ENCODE measurements at places on chromosomes 16 and 17.

- no peak for DNase-seq
Observed at GRCh38 chr16:28069971-28070794, 6.7 kb upstream of the GSG1L start.

DNA sequence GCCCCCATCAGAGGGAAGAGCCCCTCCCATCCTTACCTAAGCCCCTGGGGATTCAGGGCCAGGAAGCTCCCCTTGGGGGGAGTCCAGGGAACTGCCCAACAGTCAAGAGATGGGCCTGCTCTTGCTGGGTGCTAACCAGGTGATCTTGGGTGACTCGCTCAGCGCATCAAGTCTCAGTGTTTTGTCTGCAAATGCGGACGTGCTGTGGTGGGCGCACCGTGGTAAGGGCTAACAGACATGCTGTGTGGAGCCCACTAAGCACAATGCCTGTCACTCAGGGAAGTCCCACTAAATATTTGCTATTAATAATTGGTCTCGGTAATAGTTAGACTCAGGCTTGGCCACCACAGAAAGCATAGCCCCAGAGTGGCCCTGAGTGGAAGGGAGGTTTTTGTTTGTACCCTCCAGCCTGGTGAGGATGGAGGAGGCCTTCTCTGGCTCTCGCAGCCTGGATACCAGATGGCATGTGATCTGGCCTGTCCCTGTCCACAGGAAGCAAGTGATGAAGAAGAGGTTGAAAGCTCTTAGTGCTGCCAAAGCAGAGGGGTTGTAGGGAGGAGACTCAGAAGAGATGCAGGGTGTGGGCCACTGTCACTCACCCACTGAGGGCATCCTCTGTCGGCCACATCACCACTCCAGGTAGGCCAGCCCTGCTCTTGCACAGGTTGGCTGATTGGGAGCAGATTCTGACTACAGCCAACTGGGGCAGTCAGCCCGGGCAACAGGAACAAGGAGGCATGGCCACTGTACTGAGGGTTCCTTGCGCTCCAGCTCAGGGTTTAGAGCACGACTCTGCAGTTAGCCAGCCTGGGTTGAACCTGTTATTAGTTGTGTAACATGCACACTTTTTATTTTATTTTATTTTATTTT is 69.8 kb upstream of the KSR1 start:
- no peak for DNase-seq

DNA sequence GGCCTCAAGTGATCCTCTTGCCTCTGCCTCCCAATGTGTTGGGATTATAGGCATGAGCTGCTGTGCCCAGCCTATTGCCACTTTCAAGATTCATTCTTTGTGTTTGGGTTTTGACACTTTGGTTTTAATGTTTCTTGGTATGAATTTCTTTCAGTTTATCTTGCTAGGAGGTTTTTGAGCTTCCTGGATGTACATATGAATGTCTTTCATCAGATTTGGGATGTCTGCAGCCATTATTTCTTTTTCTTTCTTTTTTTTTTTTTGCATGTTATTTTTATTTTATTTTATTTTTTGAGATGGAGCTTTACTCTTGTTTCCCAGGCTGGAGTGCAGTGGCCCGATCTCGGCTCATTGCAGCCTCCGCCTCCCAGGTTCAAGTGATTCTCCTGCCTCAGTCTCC is 18.5 kb downstream of the MRPL45 start:
- DNase-seq = no peak

DNA sequence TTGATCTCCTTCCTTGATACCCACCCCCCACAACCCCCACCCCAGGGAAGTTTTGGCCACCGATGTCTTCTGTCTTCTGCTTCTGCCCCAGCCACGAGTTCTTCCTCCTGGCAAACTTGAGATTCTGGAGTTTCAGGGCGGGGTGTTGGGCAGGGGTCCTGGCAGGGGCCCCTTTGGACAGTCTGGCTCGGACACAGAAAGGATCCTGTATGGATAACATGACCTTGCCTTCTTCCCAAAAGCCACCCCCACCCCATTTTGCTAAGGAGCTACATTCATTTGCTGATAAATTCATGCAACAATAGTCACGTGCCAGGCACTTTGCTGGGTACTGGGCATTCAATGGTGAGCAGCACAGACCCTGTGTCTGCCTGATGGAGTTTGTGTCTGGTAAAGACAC is 5.9 kb upstream of the COL1A1 start:
- DNase-seq = no peak

DNA sequence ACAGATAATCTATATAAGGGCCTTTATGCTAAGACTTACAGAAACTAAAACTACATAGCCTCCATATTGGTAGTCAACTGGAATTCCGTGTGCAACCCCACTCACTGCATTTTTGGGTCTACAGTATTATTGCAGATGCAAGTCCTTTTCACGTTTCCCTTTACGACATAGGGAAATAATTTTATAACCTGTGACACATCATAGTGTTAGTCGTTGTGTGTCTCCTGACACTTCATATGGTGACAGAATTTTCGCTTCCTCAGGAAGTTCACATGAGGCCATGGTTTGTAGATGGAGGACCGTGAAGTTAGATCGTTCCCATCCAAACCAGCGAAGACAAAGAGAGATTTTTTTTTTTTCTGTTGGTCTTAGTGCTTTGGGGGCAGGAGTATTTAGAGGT is 15.7 kb upstream of the MRC2 start:
- no peak for DNase-seq

- no peak for DNase-seq
Observed at GRCh38 chr16:82363026-82363816, 193.2 kb upstream of the MPHOSPH6 start.

GRCh38 chr16:4159726-4160125 is 43.5 kb upstream of the ADCY9 start:
- DNase-seq = no peak

DNA sequence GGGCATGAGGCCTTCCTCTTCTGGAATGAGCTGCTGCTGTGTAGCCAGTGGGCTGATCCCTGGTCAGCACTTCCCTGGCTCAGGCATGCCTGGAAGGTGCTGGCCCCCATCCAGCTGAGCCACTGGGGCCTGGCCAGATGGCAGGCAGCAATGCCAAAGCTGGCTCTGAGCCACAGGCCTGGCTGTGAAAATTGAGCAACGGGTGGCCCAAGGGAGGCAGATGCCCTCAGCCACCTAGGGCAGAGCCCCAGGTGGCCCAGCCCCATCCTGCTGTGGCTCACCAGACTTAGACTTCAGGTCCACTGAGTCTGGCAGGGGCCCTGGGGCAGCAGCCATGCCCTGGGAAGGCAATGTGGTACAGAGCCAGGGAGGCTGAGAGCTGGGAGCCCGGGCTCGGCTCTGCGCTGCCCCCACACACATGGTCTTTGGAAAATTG is 8.5 kb upstream of the CRHR1 start:
- no peak for DNase-seq

DNA sequence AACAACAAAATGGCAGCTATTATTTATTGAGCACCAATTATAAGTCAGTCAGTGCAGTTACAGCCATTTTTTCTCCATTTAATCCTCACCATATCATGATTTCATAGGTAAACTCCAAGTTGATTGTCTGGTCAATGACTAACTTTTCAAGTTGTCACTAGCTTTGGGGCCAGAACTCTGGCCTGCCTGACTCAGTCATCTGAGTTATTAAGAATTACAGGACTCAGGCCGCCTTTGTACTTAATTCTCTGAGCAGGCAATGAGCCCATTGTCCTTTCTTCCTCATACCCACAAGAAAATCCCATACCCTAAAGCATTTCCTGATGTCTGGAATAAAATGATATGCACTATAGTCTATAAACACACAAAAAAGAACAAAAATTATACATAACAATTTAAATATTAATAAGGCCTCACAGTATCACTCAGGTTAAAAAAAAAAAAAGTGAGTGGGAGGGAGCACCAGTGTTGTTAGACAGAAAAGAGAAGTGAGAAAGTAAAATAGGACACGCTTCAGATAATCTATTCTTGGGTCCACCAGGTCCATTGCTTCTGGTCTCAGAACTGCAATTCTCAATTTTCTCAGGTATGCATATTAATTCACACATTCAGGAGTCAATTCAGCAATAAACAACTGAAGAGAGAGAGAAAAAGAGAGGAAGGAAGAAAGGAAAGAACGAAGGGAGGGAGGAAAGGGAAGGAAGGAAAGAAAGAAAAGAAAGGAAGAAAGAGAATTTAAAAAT is 70.2 kb downstream of the SPAG9 start:
- DNase-seq = no peak

DNA sequence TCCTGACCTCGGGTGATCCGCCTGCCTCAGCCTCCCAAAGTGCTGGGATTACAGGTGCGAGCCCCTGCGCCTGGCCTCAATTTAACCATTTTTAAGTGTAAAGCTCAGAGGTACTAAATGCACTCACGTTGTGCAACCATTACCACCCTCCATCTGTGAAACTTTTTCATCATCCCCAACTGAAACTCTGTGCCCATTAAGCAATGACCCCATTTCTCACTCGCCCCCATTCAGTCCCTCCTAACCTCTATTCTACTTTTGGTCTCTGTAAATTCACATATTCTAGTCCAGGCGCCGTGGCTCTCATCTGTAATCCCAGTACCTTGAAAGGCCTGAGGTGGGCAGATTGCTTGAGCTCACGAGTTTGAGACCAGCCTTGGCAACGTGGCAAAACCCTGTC is 8.3 kb upstream of the SPNS3 start:
- DNase-seq = no peak

DNA sequence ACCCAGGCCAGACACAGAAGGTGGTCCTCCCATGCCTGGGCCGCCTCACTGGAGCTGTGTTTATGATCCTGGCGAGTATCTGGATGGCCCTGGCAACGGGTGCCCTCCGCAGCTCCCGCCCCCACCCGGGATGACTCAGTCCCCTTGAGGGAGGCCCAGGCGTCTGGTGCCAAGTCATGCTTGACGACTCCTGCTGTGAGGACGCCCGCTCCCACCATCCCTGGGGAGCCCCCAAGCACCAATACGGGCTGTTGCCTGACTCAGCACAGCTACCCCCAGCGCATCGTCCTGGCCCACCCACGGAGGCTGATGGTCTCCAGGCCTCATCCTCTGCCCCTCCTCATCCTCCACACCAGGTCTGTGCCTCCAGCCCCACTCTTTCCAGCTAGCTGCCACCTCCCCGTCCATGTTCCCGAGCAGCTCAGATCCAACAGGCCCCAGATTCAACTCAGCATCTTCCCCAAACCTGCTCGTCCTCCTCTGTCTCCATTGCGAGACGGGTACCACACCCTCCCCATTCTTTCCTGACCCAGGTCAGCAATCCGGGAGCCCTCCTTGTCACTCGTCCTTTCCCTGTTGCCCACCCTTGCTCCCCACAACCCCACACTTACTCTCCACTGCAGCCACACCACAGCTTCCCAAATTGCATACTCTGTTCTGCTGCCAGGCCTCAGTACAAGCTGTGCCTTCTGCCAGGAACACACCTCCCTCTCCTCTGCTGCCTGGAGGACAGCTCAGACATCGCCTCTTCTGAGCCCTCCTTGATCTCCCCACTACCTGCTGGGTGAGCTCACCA is 2.6 kb downstream of the CAMKK1 start:
- peak; percentile 94 for DNase-seq

DNA sequence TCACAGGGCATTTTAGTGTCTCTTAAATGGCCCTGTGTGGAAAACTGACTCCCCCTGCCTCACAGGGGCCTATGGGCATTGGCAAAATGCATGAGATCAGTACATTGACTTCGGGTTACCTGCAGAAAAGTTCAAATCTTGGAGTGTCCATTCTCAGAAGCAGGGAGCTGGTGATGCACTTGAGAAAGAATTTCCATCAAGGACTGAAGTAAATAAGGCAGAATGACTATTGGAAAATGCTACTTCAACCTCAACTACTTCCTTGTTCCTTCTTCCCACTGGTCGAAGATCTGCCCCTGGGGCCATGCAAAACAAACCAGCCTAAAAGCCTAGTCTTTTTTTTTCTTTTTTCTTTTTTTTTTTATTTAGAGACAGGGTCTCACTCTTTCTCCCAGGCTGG is 13.8 kb upstream of the GSDMA start:
- DNase-seq = no peak

GRCh38 chr17:77957235-77957856 is 1.2 kb upstream of the TNRC6C start:
- DNase-seq = no peak

- DNase-seq = no peak
Observed at GRCh38 chr16:2770057-2770951, 6.8 kb downstream of the ELOB start.

DNA sequence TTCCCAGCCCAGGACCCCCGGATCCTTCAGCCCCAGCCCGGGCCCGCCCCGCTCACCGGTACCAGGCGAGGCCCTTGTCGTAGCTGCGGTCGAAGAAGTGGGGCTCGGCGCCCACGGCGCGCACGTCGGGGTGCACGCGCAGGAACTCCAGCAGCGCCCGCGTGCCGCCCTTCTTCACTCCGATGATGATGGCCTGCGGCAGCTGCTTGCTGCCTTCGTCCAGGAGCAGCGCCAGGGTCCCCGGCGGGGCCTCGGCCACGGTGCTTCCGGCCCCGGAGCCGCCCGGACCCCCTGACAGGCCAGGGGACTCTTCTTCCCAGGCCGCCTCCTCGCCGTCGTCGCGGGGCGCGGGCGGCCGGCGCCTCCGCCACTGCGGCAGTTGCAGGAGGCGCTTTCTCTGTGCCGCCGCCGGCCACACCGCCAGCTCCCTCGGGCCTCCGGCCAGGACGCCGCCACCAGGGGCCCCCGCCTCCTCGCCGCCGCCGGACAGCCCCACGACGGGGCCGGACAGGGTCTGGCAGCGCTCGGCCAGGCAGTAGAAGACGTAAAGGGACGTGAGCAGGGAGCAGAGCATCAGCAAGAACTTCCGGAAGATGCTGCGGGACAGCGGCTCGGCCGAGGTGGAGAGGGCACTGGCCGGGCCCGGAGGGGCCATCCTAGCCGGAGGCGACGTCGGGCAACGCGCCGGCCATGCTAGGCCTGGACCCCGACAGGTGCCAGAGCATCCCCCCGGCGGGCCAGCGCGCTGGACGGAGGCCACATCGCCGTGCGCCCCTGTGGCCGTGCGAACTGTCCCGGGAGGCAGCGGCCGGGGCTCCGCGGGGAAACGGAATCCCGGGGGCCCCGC is 1.0 kb downstream of the HS3ST3A1 start:
- peak; percentile 37 for DNase-seq

- DNase-seq = no peak
Observed at GRCh38 chr16:17829811-17830210, 359.1 kb upstream of the XYLT1 start.

DNA sequence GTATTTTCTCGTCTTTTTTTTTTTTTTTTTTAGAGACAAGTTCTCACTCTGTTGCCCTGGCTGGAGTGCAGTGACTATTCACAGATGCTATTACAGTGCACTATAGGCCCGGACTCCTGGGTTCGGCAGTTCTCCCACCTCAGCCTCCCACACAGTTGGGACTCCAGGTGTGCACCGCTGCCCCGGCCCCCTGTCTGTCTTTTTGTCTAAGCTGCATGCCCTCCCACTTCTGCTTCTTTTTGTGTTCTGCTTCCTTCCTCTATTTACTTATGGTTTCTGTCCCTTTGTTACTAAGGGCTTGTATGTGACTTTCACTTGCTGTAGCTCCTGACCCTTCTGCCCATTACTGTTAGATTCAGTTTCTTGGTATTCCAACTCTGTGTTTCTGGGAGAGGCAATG is 20.5 kb downstream of the SLC7A6 start:
- no peak for DNase-seq

GRCh38 chr16:937723-938122 is 33.1 kb downstream of the LMF1 start:
- no peak for DNase-seq
